ENCODE measurements at places on chromosomes 2 and 18.
A peak's percentile ranks its signal among the peaks of the same experiment; 100 is the strongest.

DNA sequence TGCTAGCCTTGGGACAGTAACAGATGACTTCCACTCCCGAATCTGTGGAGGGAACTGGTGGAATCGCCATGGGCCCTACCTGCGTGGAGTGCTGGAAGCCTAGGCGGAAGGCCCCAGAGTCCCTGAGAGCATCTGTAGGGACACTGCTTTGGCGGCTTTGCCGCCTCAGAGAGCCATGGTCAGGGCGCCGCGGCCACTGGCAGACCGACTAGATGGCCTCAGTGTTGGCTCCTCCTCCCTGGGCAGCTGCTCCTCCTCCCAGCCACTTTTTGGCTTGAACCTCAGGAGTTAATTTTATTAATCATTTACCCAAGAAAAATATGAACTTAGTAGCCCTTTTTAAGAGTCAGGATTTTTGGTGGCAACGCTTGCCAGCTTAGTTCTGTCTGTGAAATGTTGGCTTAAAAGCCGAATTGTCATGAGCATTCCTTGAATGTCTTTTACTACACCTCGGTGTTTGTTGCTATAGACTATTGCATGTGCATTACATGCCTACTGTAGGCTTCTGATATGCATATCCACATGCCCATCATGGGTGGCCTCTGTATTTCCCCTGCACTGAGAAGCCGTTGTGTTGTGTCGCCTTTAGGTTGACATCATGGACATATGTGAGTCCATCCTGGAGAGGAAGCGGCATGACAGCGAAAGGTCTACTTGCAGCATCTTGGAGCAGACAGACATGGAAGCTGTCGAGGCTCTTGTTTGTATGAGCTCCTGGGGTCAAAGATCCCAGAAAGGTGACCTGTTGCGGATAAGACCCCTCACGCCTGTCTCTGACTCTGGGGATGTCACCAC lies 2.4 kb downstream of the KLF11 start:
- no peak for DNase-seq

- DNase-seq, result no peak
Observed at GRCh38 chr2:109707281-109708147, 86.6 kb upstream of the RGPD5 start.

DNA sequence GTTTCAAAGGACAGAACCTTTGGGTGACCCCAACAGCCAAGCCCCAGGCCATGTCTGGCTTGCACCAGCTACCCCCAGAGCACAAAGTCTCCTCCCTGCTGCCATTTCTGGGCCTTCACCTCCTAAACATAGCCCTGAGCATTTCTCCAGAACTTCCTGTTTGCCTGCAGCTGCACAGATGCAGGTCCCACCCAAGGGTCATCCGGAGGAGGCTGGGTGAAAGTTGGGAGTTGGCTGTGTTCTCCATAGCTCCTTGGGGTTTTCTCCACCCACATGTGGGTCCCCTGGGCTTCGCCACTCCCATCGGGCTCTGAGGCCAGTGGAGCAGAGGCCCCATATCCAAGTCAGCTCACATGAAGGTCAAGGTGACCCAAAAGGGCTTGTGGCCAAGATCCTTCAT lies 4.3 kb downstream of the TNP1 start:
- DNase-seq, result no peak

- no peak for DNase-seq
Observed at GRCh38 chr2:11656671-11657101, 13.3 kb downstream of the NTSR2 start.

GRCh38 chr2:21118302-21118920 lies 5.4 kb upstream of the TDRD15 start:
- peak; percentile 55 for DNase-seq

GRCh38 chr18:76957384-76958355 lies 135.3 kb downstream of the ZNF236 start:
- DNase-seq, result no peak

- no peak for DNase-seq
Observed at GRCh38 chr18:62400916-62401315, 75.8 kb downstream of the TNFRSF11A start.

DNA sequence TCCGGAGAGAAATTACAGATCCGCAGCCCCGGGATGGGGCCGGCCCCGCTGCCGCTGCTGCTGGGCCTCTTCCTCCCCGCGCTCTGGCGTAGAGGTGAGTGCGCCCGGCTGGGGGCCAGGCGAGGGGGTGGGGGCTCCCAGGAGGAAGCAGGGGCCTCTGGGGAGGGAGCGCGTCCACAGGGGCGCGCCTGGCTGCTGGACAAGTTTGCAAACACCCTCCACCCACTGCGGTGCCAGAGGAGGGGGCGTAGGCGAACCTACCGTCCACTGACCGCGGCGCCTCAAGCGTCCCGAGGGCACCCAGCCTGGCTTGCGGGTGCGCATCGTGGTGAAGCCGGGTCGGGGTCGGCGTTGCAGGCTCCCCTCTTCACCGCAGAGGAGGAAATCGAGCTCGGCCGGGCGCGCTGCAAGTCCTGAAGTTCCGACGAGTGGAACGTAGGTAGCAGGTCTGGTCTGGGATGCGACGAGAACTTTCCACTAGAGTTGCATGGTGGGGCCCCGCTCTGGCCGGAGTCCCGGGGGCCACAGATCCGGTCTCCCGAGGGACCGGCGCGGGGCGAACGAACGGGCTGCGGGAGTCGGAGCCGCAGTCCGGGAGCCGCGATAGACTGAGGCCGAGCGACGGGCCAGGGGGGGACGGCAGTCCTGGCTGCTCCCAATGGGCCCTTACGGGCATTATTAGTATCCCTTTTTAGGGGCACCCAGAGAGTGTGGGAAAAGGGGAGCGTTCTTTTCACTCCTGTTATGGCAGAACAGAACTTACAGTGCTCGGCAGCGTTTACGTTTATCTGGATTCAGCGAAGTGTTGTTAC lies 502 bp downstream of the MERTK start:
- peak; percentile 35 for DNase-seq

GRCh38 chr18:63314062-63314790 lies 5.3 kb downstream of the BCL2 start:
- DNase-seq, result no peak

- DNase-seq, result no peak
Observed at GRCh38 chr2:17634997-17635396, 94.5 kb downstream of the VSNL1 start.

DNA sequence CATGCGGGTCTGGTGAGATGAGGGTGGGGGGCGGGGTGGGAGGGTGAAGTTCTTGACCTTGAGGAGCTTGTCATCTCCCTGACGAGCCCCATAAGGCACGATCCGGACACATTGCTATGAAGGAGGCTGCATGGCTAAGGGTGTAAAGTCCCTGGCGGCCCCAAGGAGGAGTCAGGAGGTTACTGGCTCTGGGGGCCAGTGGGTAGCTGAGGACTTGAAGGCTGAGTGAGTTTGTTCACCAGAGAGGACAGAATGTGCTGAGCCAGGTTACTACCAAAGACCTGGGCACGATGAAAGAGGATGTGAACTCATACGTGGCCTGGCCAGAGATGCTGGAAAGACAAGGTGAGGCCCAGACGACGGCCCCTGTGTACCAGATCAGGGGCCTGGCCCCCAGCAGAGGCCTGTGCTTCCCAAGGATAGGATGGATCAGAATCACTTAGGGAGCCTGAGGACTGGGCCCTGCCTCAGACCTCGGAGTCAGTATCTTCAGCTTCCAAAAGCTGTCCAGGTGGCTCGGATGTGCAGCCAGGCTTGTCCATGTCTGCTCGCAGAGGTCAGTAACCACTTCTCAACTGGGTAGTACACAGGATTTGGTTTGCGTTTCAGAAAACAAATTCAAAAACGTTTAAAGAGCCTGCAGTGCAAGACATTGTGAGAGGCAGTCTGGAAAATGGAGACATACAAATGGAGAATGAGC lies 110.9 kb downstream of the RNF144A start:
- no peak for DNase-seq

- no peak for DNase-seq
Observed at GRCh38 chr2:66576561-66577320, 141.8 kb downstream of the MEIS1 start.

GRCh38 chr2:12212841-12213597 lies 466.6 kb downstream of the LPIN1 start:
- DNase-seq, result peak; percentile 37

GRCh38 chr18:9210966-9211365 lies 74.4 kb downstream of the ANKRD12 start:
- no peak for DNase-seq

- DNase-seq, result peak; percentile 85
Observed at GRCh38 chr2:111624411-111625156, 259.4 kb downstream of the ANAPC1 start.

GRCh38 chr2:153133716-153134115 lies 344.8 kb downstream of the RPRM start:
- no peak for DNase-seq

DNA sequence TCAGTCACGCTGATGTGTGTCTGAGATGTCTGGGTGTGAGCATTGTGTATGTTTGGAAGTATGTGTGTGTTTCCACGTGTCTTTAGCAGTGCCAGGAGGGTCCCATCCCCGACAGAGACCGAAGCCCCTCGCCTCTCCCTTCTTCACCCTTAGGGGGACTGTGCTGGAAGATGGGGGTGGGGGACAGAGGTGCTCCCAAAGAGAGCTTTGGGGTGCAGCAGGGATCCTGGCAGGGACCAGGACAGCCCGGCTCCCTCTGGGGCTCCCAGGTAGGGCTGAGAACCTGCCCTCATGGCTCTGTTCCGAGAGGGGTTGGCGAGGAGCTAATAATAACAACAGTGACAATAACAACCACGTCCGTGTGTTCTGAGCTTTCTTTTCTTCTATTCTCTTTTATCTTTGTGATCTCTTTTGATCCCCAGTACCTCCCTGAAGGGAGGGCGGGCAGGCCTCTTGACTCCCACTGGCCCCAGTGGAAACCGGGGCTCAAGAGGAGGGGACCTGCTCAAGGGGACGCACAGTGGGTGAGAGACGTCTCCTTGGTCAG lies 57.6 kb downstream of the SMAD7 start:
- no peak for DNase-seq

- DNase-seq, result no peak
Observed at GRCh38 chr18:4986066-4986465, 211.0 kb downstream of the AKAIN1 start.

DNA sequence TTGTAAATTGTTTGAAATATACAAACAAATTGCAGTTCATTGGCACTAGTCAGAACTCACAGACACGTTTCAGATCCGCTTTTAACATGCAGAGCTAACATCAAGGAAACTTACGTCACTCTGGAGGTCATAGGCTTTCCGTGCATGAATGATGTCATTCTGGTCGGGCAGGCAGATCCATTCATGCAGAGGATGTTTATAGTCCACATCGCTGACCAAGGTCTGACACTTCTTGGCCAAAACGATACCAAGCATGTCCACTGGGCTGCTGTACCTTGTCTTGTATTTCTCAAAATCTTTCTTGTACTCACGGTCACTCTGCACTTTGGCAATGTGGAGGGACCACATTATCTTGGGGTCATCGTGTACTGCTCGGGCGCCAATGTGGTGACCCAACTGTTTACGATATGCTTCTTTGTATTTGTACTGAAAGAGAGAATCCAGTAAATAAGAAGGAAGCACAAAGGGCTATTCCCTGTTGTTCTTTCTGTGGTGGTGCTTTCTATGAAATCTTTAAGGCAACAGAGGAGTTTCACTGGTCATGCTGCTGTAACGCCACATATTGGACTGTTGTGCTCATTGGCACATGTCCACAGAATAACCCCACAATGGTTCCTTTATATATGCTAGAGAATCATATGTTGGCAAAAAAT lies 114.8 kb downstream of the NEB start:
- DNase-seq, result no peak

GRCh38 chr2:10292033-10292432 lies 10.7 kb upstream of the HPCAL1 start:
- no peak for DNase-seq

- no peak for DNase-seq
Observed at GRCh38 chr2:31529256-31529655, 51.5 kb downstream of the SRD5A2 start.

- no peak for DNase-seq
Observed at GRCh38 chr2:8304821-8305766, 376.8 kb upstream of the ID2 start.

- DNase-seq, result peak; percentile 35
Observed at GRCh38 chr2:187658952-187659525, 104.8 kb upstream of the TFPI start.

DNA sequence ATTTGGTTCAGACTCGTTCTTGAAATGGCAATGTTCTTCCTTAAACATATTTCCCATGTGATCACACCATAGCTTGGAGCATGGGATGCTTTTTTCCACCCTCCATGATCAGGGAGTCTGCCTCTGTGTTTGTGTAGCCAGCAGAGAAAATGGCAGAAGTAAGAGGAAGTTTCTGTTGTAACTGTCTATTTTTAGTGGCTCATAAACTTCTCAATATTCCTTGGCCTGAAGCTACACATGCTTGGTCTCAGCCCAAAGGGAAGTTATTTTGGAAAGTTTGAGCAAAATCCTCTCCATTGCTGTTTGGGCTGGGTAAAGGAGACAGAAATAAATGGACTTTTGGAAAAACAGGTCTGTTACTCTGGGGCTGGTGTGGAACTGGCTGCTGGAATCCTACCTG lies 33.4 kb upstream of the ITGA6 start:
- no peak for DNase-seq

All from hematopoietic multipotent progenitor cell treated with erythropoietin and hydrocortisone succinate and interleukin-3 and kit ligand, for 6 days (in vitro differentiated cells).